IMR-90 (cell line): ENCODE measurements at places on chromosomes 1 and 21. TPM values are rescaled to one million over a fixed set of nuclear protein-coding genes. Genes with fewer than 3 reads are reported as not detected.

LRRC3 gene
- under 0.01 TPM in 2 replicates for total RNA-seq

ARHGEF16 gene
- 0.18 TPM in 1 of 2 replicates, not detected in the other for total RNA-seq

ADGRL4 gene
- 3.2 and 8.6 TPM in 2 replicates for total RNA-seq

GNG4 gene
- total RNA-seq, result 0.18 and 0.28 TPM in 2 replicates

TEX38 gene
- not detected in 2 replicates for total RNA-seq

AZIN2 gene
- 2.2 and 4.7 TPM in 2 replicates for total RNA-seq

WDR64 gene
- not detected in 2 replicates for total RNA-seq
